NCI-H69 (cell line): ENCODE measurements at places on chromosomes 3 and 15.
A peak's percentile ranks its signal among the peaks of the same experiment; 100 is the strongest.

DNA sequence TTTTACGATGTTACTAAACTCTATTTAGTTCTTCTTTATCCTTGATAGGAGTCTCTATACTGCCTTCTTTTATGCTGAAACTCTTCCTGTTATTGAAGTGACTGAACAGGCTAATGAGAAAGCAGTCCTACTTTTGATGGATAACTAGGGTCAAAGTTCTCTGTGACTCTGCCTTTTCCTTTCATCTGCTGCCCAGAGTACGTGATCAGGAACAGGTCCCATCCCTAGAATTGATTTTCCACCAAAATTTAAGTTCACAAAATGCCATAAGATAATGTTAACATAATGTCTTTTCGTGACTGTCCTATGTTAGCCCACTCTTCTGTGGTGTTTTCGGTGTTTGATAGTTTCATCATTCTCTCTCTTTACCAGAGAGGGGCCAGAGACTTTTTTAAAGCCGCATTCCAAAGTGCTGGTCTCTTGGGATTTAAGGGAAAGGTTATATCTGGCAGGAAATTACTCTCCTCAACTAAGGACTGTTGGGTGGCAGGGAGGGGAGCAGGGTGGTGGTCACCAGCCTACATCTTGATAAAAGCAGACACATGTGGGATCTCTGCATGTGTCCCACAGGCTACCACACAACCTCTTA lies 50.3 kb upstream of the PLXND1 start:
- DNase-seq, result no peak

DNA sequence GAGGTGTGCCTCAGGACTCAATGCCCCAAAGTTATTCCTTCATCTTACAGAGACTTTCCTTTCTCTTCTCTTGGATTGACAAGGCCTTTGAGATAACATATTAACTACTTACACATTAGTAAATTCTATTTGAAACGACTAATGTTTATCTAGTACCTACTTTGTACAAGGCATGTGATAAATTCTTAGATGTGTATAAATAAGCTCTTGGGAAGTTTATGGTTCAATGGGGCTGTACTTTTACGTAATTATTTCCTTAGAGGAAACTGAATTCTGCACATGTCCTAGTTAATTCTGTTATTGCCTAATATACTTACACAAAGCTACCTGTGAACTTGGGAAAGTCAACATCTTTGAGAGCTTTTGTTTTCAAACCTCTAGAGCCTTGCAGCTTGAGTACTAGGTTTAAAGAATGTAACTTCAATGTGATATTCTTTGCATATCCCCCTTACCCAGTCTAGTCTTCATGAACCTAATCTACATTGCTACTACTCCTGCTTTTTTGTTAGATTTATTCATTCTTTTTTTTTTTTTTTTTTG lies 58.5 kb upstream of the RAP2B start:
- no peak for DNase-seq

- no peak for DNase-seq
Measured at GRCh38 chr15:100959066-100960050, 40.2 kb downstream of the LRRK1 start.

DNA sequence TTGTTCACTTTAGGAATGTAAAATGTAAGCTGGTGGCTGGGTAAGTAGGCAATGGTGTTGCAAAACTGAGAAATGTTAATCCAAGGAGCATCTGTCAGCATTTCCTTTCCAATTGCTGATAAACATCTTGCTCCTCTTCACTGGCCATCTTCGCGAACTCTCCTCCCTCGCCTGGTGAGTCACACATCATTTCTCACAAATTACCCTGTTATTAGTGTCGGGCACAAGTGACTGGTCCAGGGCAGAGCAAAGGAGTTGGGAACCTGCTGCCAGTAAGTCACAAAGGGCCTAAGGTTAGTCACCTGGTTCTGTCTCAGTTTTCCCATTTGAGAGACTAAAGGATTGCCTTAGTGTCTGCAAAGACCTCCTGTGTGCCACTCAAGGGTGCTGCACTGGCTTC lies 13.0 kb downstream of the CERS3 start:
- no peak for DNase-seq

DNA sequence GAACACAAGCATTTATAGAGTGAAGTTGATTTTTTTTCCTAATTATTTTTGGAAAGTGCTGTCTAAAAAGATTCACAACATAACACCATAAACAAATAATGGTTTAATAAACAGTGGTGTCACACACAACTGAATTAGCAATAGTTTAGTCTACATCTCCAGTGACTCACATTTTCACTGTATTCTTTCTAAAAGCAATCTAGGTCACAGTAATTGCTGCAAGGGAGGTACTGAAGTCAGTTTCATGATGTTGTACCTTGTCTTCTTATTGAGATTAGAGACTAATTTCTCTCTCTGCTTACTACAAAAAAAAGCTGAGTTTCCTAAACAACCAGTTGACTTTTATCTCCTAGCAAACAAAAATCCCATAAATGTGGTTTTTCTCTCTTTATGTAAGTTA lies 29.6 kb downstream of the PLSCR4 start:
- no peak for DNase-seq

- no peak for DNase-seq
Measured at GRCh38 chr3:59191651-59192050, 141.8 kb upstream of the CFAP20DC start.

- DNase-seq, result no peak
Measured at GRCh38 chr3:71616571-71617021, 33.1 kb upstream of the FOXP1 start.

GRCh38 chr15:74917676-74918075 lies 11.0 kb upstream of the FAM219B start:
- no peak for DNase-seq

GRCh38 chr15:60536951-60537350 lies 58.0 kb upstream of the ICE2 start:
- no peak for DNase-seq

- no peak for DNase-seq
Measured at GRCh38 chr15:32120577-32121383, 90.5 kb downstream of the CHRNA7 start.

- DNase-seq, result no peak
Measured at GRCh38 chr3:32544894-32545293, 25.8 kb downstream of the DYNC1LI1 start.

DNA sequence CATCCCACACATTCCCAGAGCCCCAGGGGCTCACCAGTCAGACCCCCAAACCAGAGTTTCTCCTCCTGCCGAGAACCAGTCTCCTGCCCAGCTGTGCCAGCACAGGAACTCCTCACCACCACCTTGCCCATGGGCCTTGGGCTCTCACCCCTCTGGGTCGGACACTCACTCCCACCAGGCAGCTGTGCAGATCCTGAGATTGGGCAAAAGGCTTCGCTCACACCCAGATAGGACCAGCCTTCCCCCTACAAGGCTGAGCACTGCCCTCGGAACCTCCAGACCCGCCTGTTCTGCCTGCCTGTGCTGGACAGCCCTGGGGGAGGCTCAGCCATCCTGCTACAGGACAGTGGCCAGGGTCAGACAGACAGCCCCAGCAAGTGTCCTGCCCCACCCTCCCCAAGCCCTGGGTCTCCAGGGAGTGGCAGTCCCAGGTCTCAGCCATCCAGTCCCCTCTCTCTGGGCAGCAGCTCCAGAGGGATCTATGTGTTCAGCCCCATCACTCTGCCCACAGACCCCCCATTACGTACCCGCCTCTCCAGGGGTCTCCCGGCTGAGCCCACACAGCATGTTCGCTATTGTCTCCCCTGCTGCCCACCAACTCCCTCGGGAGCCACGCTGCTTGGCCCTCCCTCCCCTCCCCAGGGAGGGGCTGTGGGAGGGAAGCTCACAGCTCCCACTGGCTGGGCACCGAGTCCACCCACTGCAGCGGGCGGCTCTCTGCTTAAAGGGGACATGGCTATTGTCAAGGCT lies at the start of gene GRIP2:
TSS of gene GRIP2 (minus strand) at position 601 of the 750 bp plus-strand sequence. CDS start at position 567, 34 bp downstream.
- peak; percentile 15 for DNase-seq

GRCh38 chr3:46298871-46299607 lies 54.9 kb upstream of the CCR2 start:
- no peak for DNase-seq

DNA sequence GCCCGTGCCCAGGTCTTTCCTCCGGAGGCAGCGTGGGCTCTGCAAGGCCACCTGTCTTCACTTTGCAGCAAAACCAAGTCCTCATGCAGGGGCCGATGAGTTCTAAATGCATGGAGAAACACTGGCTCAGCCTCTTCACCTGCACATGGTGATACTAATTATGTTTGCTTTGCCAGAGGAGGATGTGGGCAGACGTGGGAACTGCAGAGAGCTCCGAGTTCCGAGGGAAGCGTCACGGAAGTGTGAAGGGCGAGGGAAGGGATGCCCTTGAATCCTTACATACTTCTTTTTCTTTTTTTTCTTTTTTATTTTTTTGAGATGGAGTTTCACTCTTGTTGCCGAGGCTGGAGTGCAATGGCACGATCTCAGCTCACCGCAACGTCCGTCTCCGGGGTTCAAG lies 74.8 kb downstream of the GABRG3 start:
- DNase-seq, result no peak

DNA sequence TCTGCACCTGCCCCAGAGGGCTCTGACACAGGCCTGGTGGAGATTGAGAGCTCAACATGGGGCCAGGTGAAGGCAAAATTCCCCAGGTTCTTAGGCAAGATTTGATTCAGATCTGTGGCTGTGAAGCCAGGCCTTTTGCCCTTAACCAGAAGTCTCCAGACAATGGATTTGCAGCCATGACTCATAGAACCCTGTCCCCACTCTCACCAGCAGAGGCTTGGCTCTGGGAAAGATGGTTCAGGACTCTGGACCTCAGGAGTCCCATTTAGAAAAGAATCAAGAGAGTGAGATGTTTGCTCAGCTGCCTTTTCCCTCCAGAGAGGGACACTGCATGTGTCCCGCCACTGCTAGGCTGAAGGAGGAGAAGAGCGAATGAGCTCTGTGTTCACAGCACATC lies 361.4 kb upstream of the ICE2 start:
- DNase-seq, result peak; percentile 16

GRCh38 chr15:100426937-100427336 lies 85.2 kb upstream of the ADAMTS17 start:
- DNase-seq, result no peak

DNA sequence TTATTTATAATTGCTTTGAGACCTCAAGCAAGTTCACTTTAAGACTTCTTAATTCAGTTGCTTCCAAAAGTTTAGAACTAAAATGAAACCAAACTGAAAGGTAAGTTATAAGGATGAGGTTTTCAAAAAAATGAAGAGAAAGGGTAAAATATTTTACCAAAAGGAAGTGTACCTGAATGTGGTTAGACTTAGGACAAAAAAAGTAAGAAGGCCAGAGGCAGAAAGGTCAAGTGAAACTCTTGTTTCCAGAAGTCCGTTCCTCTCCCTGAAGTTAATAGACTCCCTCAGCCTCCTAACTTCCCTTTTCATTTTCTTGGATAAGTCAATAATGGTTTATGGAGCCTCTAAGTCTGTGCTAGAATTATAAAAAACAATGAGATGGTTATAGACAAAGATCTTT lies 16.6 kb downstream of the BTLA start:
- DNase-seq, result no peak

- no peak for DNase-seq
Measured at GRCh38 chr3:15434756-15435155, 7.4 kb downstream of the EAF1 start.

- no peak for DNase-seq
Measured at GRCh38 chr3:120113128-120114116, 19.2 kb upstream of the GSK3B start.

GRCh38 chr15:85580879-85581278 lies 200.5 kb downstream of the AKAP13 start:
- DNase-seq, result no peak

GRCh38 chr15:24645627-24646026 lies 29.9 kb upstream of the NPAP1 start:
- no peak for DNase-seq

- no peak for DNase-seq
Measured at GRCh38 chr15:96978937-96979473, 648.5 kb downstream of the NR2F2 start.

DNA sequence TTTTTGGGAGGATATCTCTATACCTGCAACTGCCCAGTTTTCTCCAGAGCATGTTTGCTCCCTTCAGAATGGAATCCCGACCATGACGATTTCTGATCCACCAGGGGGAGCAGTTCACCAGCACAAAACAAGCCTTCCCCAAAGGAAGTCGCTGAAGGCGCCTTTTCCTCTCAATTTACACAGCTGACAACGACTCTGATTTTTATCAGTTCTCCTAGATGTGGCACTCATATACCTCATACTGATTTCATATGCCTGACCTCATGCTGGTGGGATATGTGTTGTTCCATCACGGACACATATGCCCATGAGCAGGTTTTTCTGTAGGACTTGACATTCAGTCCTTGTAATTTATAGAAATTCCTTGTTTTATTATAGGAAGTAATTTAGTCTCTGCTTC lies 1028.2 kb downstream of the MCTP2 start:
- peak; percentile 46 for DNase-seq

- DNase-seq, result peak; percentile 82
Measured at GRCh38 chr15:56919031-56919608, 676 bp downstream of the TCF12 start.

DNA sequence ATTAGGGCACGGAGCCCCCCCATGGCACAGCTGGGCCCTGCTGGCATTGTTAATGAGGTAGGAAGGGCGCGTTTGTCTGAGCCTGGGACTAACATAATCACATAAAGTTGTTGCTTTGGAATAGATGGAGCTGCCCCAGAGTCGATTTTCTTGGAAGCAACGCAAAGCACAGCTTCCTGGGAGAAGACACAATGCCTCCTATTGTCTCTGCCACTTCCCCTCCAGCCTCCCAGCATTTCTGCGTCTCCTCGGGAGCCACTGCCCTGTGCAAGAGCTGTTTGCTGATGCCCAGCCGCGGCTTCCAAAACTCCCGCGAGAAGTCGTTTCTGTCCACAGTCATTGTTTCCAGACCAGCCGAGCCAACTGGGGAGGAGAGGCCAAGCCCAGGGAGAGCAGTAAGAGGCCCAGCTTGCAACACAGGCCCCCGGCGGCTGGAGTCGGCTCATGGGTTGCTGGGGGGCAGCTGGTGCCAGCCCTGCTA lies 18.1 kb upstream of the ALDH1A3 start:
- no peak for DNase-seq

DNA sequence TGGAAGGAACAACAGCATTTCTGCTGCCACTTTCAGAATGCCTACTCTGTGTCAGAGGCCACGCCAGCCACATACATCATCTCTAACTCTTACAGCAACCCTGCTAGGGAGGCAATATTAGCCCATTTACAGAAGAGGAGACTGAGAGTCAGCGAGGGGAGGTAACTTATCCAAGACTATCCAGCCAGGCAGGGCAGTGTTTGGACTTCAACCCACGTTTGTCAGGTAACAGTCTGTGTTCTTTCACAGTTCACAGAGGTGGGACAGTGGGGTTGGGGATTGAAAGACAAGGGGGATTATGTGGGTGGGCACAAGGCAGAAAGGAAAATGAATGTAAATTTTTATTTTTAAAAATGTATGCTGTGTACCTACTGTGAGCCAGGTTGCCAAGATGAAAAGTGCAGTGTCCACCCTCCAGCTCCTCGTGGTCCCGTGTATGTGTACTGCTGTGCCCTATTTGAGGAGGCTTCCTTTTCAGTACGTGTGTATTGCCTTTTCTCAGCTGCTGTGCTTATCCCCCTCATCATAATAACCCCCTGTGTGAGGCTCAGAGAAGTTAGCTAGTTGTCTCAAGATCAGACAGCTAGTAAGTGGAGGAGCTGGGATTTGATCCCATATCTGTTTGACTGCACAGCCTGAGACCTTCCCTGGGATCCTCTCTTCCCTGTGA lies 16.5 kb upstream of the ATP2B2 start:
- no peak for DNase-seq

- no peak for DNase-seq
Measured at GRCh38 chr3:183944775-183945174, 60.1 kb upstream of the PARL start.
